ENCODE measurements at places on chromosomes 5 and 9. TPM values are rescaled to one million over a fixed set of nuclear protein-coding genes. Genes with fewer than 3 reads are reported as not detected.

DNA sequence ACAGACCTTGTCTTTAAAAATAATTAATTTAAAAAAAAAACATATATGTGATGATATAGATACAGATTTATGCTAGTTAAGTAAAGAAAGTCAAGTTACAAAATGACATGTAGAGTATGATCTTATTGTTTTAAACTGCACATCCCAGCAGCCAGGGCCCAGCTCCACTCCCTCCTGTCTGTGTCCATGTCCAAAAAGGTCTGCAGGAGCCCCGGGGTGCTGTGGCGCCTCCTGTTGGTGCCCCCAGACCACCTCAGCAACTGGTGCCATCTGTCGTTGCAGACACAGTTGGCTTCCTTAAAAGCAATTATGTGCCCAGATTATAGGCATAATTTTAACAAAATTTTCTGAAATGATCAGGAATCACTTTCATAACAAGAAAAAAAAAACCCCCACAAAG lies 33.3 kb downstream of the IPPK start:
- no peaks in the 10 kb centered on the region for H3K36me3 ChIP-seq
- H3K4me3 ChIP-seq = no peak overlapping the region
- H3K4me1 ChIP-seq = no peaks in the 10 kb centered on the region

DNA sequence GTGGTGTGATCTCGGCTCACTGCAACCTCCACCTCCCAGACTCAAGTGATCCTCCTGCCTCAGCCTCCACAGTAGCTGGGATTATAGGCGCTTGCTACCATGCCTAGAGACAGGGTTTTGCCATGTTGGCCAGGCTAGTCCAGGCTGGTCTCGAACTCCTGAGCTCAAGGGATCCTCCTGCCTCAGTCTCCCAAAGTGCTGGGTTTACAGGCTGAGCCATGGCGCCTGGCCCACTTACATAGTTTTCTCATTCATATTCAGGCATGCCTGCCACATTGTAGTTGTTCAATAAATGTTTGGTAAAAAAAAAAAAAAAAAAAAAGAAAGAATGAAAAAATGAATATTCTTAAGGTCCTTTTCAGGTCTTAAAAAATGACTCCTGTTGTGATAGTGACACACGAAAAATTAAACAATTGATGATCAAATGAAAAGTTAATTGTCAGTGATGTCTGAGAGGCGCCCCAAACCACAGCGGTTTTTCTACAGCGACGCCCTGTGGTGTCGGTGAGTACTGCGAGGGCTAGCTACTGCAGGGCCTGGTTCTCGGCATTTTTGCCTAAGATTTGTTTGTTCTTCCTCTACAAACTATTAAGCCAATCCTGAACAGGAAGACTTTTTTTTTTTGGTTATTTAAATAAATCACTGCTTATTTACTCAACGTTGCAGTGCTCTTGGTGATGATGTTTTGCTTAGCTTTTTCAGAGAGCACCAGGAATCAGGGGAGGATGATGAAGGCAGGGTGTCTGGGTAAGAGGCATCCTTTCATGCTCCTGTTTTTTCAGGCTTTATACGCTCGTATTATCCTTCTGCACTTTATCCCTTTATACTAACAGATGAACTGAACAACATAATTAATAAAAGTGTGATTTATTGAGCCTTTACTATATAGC lies 67.0 kb upstream of the DPYSL3 start:
- no peak overlapping the region for H3K27ac ChIP-seq
- H3K36me3 ChIP-seq = no peaks in the 10 kb centered on the region
- no peak overlapping the region for H3K4me3 ChIP-seq
- DNase-seq = peak; percentile 19
- no peaks in the 10 kb centered on the region for H3K4me1 ChIP-seq
- H3K27me3 ChIP-seq = no peaks in the 10 kb centered on the region

GRCh38 chr5:1557114-1557873 lies 33.5 kb upstream of the LPCAT1 start:
- no peak overlapping the region for H3K27ac ChIP-seq
- no peak for DNase-seq
- no peaks in the 10 kb centered on the region for H3K36me3 ChIP-seq
- no peaks in the 10 kb centered on the region for H3K4me1 ChIP-seq
- H3K4me3 ChIP-seq = no peak overlapping the region

- no peaks in the 10 kb centered on the region for H3K36me3 ChIP-seq
- H3K4me3 ChIP-seq = no peak overlapping the region
- no peak for DNase-seq
- no peaks in the 10 kb centered on the region for H3K4me1 ChIP-seq
- H3K27ac ChIP-seq = no peak overlapping the region
These were observed 73.2 kb upstream of the RAPGEF1 start for GRCh38 chr9:131813116-131813515.

STPG3 gene
- not detected for total RNA-seq

- H3K27ac ChIP-seq = no peak overlapping the region
- H3K4me1 ChIP-seq = no peaks in the 10 kb centered on the region
- DNase-seq = no peak
These were observed 190.6 kb downstream of the DAB2IP start for GRCh38 chr9:121841771-121842611.

- peak; percentile 42 for DNase-seq
- H3K4me3 ChIP-seq = no peak overlapping the region
- no peaks in the 10 kb centered on the region for H3K36me3 ChIP-seq
- no peaks in the 10 kb centered on the region for H3K27me3 ChIP-seq
These were observed 165.3 kb downstream of the BNC2 start for GRCh38 chr9:16705111-16705604.

THBS4 gene
- total RNA-seq = 21.5 TPM

DNA sequence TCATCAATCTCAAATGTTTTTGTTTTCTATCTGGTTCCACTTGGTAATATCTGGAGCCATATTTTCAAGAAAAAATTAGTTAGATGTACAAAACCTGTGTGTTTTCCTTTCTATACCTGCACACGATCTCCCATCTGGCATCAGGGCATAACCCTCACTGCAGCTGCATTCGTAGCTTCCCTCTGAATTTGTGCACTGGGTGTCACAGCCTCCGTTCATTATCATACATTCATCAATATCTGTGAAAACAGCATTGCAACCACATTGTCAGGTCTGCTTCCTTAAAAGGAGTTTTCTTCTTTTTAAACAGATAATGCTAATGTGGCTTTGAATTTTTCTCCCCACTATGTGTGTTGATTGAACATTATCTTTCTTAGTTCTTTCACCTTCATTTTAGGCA lies 202.7 kb downstream of the FBN2 start:
- H3K4me1 ChIP-seq = no peaks in the 10 kb centered on the region
- no peak overlapping the region for H3K4me3 ChIP-seq
- no peaks in the 10 kb centered on the region for H3K36me3 ChIP-seq
- no peaks in the 10 kb centered on the region for H3K27me3 ChIP-seq
- no peak overlapping the region for H3K27ac ChIP-seq

MLANA gene
- not detected for total RNA-seq

DNA sequence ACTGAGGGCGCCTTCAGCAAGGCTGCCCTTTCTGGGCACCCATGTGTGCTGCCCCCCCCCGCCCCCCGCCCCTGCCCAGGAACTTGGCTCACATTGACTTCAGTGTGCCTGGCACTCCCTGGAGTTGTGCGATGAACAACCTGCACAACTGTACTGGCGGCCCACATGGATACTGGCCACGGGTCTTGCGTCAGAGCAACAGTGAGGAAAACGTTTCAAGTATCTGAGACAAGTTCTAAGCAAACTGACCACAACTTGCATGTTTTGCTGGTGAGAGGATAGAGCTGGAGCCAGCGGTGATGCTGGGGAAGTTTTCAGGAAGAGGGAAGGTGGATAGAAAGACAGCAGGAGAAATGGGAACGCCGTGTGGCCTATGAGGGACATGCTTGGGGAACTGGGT lies 45.4 kb downstream of the HABP4 start:
- no peak overlapping the region for H3K4me3 ChIP-seq
- no peaks in the 10 kb centered on the region for H3K4me1 ChIP-seq
- H3K27me3 ChIP-seq = no peaks in the 10 kb centered on the region
- no peaks in the 10 kb centered on the region for H3K36me3 ChIP-seq
- no peak overlapping the region for H3K27ac ChIP-seq

- H3K36me3 ChIP-seq = no peaks in the 10 kb centered on the region
- no peak overlapping the region for H3K4me3 ChIP-seq
- H3K27me3 ChIP-seq = no peaks in the 10 kb centered on the region
- H3K4me1 ChIP-seq = no peaks in the 10 kb centered on the region
These were observed 51.8 kb downstream of the ANKRD33B start for GRCh38 chr5:10615693-10616092.

DNA sequence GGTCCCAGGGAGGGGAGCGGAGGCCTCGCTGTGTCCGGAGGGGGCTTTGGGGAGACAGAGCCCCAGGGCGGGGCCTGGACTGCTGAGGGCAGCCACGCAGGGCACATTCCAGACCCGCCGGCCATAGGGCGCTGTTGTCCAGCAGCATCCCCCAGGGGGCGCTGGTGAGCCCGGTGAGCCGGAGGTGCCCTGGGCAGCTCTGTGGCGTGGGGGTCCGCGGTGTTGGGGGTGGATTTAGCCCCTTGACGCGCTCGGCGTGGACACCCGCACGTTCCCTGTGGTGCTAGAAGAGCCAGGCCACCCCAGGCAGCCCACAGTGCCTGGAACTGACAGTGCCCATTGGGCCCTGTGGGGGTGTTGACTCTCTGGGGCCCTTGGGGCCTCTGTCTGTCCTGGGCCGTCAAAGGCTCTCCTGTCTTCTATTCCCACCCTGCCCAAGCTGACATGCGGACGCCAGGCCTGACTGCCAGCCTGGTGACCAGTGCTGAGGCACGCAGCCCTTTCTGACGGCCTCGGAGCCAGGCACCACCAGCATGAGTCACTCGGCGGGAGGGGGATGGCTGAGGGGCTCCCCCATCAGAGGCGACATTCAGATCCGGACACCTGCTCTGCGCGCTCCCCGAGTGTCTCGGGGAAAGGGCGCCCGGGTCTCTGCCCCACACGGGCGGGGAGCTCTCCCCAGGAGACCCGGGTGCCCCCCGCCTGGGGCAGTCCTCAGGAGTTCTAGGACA lies 23.9 kb downstream of the TPPP start:
- peaks cover 16% of the 10 kb centered on the region for H3K4me1 ChIP-seq
- peaks cover 7% of the 10 kb centered on the region for H3K27me3 ChIP-seq
- DNase-seq = no peak
- no peaks in the 10 kb centered on the region for H3K36me3 ChIP-seq
- H3K27ac ChIP-seq = no peak overlapping the region

NTNG2 gene
- total RNA-seq = 37.4 TPM

- no peak overlapping the region for H3K4me3 ChIP-seq
- DNase-seq = no peak
- H3K4me1 ChIP-seq = no peaks in the 10 kb centered on the region
- H3K36me3 ChIP-seq = no peaks in the 10 kb centered on the region
- H3K27me3 ChIP-seq = peaks cover 3% of the 10 kb centered on the region
- H3K27ac ChIP-seq = no peak overlapping the region
These were observed 7.6 kb upstream of the FAM240B start for GRCh38 chr9:38727497-38728001.

DNA sequence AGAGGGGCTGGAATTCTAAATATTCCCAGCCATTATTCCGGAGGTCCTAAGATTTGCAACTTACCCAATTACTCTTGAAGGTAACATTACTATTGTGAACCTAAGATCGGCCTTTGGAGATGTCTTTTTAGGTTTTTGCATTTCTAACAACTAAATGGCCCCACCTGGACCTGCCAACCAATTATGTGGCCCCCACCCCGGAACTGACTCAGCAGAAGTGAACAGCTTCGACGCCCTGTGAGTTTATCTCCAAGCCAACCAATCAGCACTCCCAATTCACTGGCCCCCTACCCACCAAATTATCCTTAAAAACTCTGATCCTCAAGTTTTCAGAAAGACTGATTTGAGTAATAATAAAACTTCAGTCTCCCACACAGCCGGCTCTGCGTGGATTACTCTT lies 62.9 kb downstream of the NEURL1B start:
- H3K4me1 ChIP-seq = no peaks in the 10 kb centered on the region
- H3K36me3 ChIP-seq = no peaks in the 10 kb centered on the region
- no peaks in the 10 kb centered on the region for H3K27me3 ChIP-seq

DNA sequence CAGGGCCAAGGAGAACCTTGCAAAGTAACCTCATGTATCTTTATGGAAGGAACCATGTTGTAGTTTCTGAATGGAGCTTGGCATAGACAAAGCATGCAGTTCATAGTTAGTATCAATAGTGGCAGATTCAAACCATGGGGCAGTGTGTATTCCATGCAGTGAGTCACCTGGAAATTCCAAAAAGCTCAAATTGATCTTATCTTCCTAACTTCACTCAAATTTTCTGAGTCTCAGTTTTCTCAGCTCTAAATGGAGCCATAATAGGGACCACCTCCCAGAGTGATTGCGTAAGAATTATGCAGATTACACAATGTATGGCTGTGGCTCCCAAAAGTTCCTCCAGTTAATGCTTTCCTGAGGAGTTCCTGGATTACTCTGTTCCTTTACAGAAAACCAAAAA lies 549.9 kb upstream of the KLF4 start:
- H3K4me1 ChIP-seq = no peaks in the 10 kb centered on the region
- no peak overlapping the region for H3K27ac ChIP-seq
- no peaks in the 10 kb centered on the region for H3K36me3 ChIP-seq
- no peak for DNase-seq

- no peaks in the 10 kb centered on the region for H3K36me3 ChIP-seq
- H3K27ac ChIP-seq = no peak overlapping the region
- no peaks in the 10 kb centered on the region for H3K27me3 ChIP-seq
- H3K4me1 ChIP-seq = no peaks in the 10 kb centered on the region
- DNase-seq = no peak
These were observed 201.3 kb downstream of the GABRG2 start for GRCh38 chr5:162268694-162269481.

CNTNAP3 gene
- 8.2 TPM for total RNA-seq

- DNase-seq = no peak
- no peaks in the 10 kb centered on the region for H3K4me1 ChIP-seq
- H3K27me3 ChIP-seq = peaks cover 6% of the 10 kb centered on the region
These were observed 20.7 kb downstream of the LHX2 start for GRCh38 chr9:124032247-124032646.

DNA sequence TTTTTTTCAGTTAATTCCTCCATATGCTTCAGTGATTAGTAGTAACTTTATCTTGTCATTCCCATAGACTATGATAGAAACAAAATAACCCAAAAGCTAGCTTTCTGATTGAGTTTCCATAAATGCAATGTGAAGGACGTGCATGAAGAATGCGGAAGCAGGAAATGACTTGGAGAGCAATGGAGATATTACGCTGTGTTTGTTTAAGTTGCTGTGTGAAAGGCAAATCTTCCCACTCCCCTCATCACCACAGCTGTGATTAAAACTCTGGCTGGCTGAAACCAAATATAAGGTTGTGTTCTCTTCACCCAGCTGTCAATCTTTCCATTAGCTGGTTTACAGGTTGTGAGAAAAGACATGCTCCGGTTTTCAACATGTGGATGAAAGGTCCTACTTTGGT lies 83.9 kb downstream of the NR2F1-AS1 start:
- no peaks in the 10 kb centered on the region for H3K27me3 ChIP-seq
- H3K4me3 ChIP-seq = no peak overlapping the region
- H3K27ac ChIP-seq = no peak overlapping the region
- no peak for DNase-seq

- H3K27me3 ChIP-seq = no peaks in the 10 kb centered on the region
- no peaks in the 10 kb centered on the region for H3K4me1 ChIP-seq
- H3K36me3 ChIP-seq = no peaks in the 10 kb centered on the region
- no peak overlapping the region for H3K4me3 ChIP-seq
These were observed 19.5 kb downstream of the SPAAR start for GRCh38 chr9:35928591-35929452.

- H3K4me1 ChIP-seq = no peaks in the 10 kb centered on the region
- DNase-seq = no peak
- H3K27ac ChIP-seq = no peak overlapping the region
- H3K36me3 ChIP-seq = no peaks in the 10 kb centered on the region
- no peaks in the 10 kb centered on the region for H3K27me3 ChIP-seq
These were observed 69.9 kb downstream of the INSYN2B start for GRCh38 chr5:169910393-169910792.

All from prostate gland (tissue), 2 donors.